Heart left ventricle (tissue), 16 donors: ENCODE measurements at places on chromosomes 3 and 15.

DNA sequence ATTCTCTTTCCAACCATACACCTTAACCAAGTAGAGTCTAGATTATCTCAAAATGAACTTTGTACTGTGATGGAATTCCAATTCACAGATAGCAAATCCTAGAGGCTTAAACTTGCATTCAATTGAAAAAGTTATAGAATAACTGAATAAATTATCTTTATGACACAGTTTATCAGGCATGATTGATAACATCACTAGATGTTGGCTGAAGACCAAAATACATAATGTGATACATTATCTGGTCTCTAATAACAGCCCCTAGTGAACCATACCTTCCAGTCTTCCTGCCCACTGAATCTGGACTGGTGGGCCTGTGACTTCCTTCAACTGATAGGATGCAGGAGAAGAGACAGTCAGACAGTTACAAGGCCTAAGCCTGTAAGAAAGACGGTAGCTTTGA is 165.2 kb upstream of the CMC1 start:
- H3K27ac ChIP-seq = no peak overlapping the region
- H3K4me3 ChIP-seq = no peak overlapping the region
- DNase-seq = no peak
- no peaks in the 10 kb centered on the region for H3K27me3 ChIP-seq

DNA sequence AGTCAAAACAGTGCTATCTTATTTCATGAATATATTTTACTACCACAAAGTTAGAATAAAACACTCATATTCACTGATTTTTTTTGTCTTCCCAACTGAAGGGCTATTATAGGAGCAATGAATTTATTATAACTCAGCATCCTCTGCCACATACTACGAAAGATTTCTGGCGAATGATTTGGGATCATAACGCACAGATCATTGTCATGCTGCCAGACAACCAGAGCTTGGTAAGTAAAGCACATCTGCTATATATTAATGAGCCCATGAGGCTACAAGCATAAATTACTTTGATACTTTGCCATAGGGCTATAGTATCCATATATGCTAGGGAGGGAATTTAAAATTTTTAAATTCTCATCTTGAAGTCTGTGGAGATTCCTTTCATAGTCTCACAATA is 95.9 kb downstream of the FEZF2 start:
- no peak overlapping the region for H3K4me3 ChIP-seq
- no peaks in the 10 kb centered on the region for H3K4me1 ChIP-seq
- no peaks in the 10 kb centered on the region for H3K27me3 ChIP-seq
- H3K27ac ChIP-seq = no peak overlapping the region
- H3K36me3 ChIP-seq = peaks cover 34% of the 10 kb centered on the region

DNA sequence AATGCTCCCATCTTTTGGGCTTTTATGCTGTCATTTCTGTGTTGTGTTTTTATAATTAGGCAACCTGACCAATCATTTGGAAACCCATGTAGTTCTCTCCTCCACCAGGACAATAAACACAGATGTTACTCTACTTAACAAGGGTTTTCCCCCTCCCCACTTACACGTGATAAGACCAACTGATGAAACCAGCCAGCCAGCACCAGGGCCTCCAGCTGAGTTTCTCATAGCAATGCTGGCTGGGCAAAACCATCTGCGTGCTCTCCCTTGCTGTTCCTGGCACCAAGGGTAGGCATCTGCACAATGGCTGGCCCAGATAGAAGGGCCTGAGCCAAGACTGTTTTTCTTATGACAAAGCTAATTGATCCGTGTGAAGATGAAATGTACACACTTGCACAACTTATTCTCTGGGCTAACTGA is 310.4 kb downstream of the PLCL2 start:
- H3K36me3 ChIP-seq = no peaks in the 10 kb centered on the region
- H3K4me3 ChIP-seq = no peak overlapping the region

- no peak for DNase-seq
- H3K4me1 ChIP-seq = no peaks in the 10 kb centered on the region
Observed at GRCh38 chr3:176767385-176767784, 429.9 kb downstream of the TBL1XR1 start.
